ENCODE measurements at places on chromosomes 5 and 9. TPM values are rescaled to one million over a fixed set of nuclear protein-coding genes. Genes with fewer than 3 reads are reported as not detected.

DNA sequence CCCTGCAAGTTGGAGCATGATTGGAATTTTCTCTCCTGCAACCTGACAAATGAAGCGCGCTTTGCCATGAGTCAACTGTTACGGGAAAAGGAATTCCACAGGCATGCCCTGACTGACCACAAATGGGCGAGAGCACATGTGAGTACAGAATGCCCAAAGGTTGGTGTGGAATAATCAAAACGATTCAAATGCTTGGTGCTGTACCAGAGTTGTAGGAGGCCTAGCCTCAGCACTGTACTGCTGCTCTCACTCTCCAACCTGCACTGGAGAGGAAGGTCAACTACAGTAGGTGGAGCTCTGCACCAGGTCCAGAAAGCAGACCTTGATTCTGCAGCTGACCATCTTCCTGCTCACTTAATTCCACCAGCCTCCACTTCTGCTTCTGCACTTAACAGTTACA, 406.9 kb upstream of the ACTBL2 start:
- DNase-seq: peak; percentile 28

DNA sequence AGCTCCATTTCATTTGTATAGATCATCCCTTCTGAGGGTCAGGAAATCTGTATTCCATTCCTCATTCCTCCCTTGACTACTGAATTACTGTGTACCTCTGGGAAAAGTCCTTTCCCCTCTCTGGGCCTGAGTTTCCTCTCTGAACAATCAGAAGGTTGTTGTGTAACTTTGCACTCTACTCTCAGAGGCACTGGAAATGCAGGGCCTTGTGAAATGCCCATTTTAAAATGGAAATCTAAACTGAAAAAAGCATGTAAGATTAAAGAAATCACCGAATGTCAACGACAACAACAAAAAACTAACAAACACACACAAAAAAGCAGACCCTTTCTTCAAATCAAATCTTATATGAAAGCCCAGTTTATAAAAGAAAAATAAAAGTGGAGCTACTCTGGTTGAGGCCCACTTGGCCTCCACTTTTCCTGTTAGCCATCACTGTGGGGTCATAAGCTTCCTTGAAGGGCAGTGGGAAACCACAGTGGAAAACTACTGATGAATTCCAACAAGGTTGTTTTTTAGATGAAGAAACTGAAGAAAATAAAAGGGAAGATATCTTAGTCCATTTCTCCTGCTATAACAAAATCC, 21.6 kb upstream of the GRPEL2 start:
- no peak for DNase-seq

GDF9 gene
- polyA plus RNA-seq: 0.11 TPM

RLN2 gene
- polyA plus RNA-seq: 10.6 TPM

FOXD4L5 gene
- not detected for polyA plus RNA-seq

CXCL14 gene
- 1.7 TPM for polyA plus RNA-seq

RASEF gene
- polyA plus RNA-seq: 3.6 TPM

FRRS1L gene
- 0.37 TPM for polyA plus RNA-seq

DNA sequence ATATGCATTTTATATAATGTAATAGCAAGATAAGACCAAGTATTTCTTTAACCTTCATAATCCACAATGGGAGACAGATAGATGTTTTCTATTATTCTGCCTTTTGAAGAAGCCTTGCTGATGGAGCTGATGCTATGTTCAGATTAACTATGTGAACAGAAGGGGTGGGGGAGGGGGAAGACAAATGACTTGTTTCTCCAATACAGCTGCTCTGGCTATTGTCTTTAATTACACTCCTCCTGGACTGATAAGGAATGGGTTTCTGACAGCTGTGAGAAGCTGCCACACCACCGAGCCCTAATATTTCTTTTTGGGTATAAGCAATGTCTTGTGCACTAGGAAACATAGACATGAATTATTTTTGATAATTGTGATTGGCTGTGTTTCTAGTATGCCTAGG, 62.0 kb downstream of the CAVIN4 start:
- no peak for DNase-seq

LMNB1 gene
- polyA plus RNA-seq: 21.5 TPM

Measured in GM23338 (cell line).